Left ventricle myocardium inferior (tissue), 1 donor: ENCODE measurements at places on chromosomes 2 and 18. TPM values are rescaled to one million over a fixed set of nuclear protein-coding genes. Genes with fewer than 3 reads are reported as not detected.

GRCh38 chr2:169066897-169067296 lies 2.5 kb upstream of the DHRS9 start:
- H3K27me3 ChIP-seq: no peaks in the 10 kb centered on the region
- H3K4me1 ChIP-seq: no peaks in the 10 kb centered on the region
- no peaks in the 10 kb centered on the region for H3K36me3 ChIP-seq
- no peak overlapping the region for H3K4me3 ChIP-seq

Gene PELI1
- total RNA-seq: 6.6 TPM

Gene CACNB4
- 0.25 TPM for total RNA-seq

GRCh38 chr2:101360232-101360631 lies 27.1 kb downstream of the CREG2 start:
- H3K27me3 ChIP-seq: no peaks in the 10 kb centered on the region
- no peak overlapping the region for H3K4me3 ChIP-seq
- H3K4me1 ChIP-seq: no peaks in the 10 kb centered on the region
- no peak for DNase-seq
- no peak overlapping the region for H3K27ac ChIP-seq
- H3K36me3 ChIP-seq: no peaks in the 10 kb centered on the region

Gene EFHD1
- total RNA-seq: 29.7 TPM

- H3K27me3 ChIP-seq: no peaks in the 10 kb centered on the region
- H3K36me3 ChIP-seq: peaks cover 8% of the 10 kb centered on the region
- no peak for DNase-seq
- peaks cover 28% of the 10 kb centered on the region for H3K4me1 ChIP-seq
Observed at GRCh38 chr2:239386001-239386670, 14.7 kb downstream of the HDAC4 start.
